ENCODE measurements at places on chromosomes 1 and 21.

DNA sequence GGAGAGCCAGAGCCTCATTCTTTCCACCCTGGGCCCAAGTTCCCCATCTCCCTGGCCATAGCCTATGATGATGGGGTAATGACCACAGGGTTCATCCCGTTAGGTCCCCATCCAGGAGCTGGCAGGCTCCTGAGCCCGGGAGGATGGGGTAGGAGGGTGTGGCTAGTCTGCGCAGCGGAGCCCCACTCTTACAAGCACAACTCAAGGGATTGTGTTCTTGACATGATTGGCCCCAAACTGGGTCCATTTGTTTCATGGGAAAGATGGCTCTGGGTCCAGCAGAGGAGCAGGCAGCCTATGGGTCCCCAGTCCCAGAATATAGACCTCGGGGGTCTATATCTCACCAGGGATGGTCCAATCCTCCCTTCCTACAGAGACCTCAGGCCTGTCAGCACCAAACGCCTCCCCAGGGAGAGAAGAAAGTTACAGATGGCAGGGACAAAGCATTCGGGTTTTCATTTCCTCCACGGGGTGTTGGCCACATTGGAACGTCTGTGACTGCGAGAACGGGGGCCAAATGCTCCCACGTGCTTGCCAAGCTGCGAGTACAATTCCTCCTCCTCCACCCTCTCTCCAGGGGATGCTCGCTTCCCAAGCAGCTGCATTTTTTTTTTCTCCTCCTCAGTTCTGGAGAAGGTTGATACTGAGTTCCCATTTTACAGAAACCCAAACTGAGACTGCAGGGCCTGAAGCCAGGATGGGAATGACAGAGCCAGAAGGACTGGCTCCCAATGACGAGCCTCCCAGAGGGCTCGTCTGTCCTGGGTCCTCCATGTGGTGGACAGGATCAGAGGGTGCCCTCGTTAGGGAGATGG lies 71.0 kb downstream of the DHRS3 start:
- DNase-seq = no peak

GRCh38 chr1:36160388-36160948 lies 4.5 kb downstream of the MAP7D1 start:
- DNase-seq = no peak

- DNase-seq = no peak
Observed at GRCh38 chr1:182621906-182622305, 17.7 kb upstream of the RGS16 start.

GRCh38 chr1:15206418-15207030 lies 40.5 kb upstream of the FHAD1 start:
- no peak for DNase-seq

GRCh38 chr1:40389871-40390560 lies 16.5 kb downstream of the SMAP2 start:
- DNase-seq = no peak

Measured in SK-N-DZ (cell line).